ENCODE measurements at places on chromosomes 2 and 18.

DNA sequence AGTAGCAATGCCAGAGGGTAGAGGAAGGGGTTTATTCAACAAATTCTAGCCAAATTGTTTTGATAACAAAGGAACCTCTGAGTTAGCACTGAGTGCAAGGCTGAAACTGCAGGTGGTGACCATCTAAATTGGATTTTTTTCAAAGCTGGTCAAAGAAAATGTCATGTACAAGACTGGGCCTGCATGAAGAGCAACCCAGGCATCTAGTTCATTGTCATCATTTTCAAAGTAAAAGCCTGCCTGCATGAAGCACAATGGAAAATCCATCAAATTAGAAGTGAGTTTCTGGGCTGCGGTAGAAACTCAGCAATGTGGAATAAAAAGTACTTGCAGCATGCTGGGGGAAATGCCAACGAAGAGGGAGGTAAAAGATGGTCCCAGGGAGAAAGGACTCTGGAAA, 80.8 kb upstream of the PPP1CB start:
- no peak for DNase-seq

GRCh38 chr2:39511605-39512433, 74.7 kb upstream of the MAP4K3 start:
- DNase-seq = no peak

- peak; percentile 49 for DNase-seq
Measured at GRCh38 chr2:230408244-230408842, 7.7 kb upstream of the SP100 start.

GRCh38 chr2:47907039-47907781, 912 bp upstream of the FBXO11 start:
- DNase-seq = no peak

GRCh38 chr2:31249009-31249690, 15.2 kb downstream of the EHD3 start:
- DNase-seq = no peak

GRCh38 chr2:128568106-128568505, 249.4 kb upstream of the HS6ST1 start:
- no peak for DNase-seq

GRCh38 chr2:135874777-135875365, 1.4 kb downstream of the MCM6 start:
- DNase-seq = no peak

GRCh38 chr2:47035615-47036488, 119.3 kb downstream of the STPG4 start:
- no peak for DNase-seq

GRCh38 chr2:226755631-226756030, 44.0 kb downstream of the IRS1 start:
- no peak for DNase-seq

DNA sequence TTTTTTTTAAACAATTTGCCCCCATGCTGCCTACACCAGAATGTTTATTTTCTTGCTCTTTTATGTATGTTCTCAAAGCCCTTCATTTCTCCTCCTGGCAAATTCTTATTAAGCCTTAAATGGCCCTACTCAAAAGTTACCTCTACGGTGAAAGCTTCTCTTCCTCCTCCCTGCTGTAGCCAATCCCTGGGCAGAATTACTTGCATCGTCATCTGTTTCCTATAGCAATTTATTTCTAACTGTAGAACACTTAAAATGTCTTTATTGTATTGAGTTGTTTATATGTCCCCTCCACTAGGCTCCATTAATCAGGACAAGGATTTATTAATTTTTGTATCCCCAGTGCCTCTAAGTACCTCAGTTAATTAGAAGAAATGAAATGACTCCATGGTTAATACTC, 2.5 kb upstream of the RAD51AP2 start:
- DNase-seq = no peak

DNA sequence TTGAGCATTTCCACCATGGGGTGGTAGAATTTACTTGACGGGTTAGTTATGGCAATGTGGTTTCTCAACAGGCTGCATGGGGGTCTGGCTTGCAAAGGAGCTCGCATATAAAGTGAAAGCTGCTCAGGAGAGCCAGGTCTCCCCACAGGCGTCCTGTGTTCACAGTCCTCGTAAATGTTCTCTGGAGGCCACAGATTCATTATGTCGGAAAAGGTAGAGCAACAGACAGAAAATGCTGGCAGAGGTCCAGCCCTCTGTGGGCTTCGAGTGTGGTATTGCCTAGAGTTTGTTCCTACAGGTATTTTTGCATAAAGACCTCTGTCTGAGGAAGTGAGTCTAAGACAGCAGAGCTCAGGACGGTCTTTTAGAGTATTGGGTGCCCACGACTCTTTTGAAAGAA, 96.4 kb downstream of the CDCA7 start:
- DNase-seq = no peak

Measured in brain microvascular endothelial cell (primary cell).